ENCODE measurements at places on chromosomes 2 and 18.

GRCh38 chr18:58768293-58768974 lies 96.2 kb upstream of the ZNF532 start:
- peak; percentile 62 for DNase-seq

GRCh38 chr2:162063281-162063680 lies 10.7 kb downstream of the DPP4 start:
- DNase-seq: no peak

DNA sequence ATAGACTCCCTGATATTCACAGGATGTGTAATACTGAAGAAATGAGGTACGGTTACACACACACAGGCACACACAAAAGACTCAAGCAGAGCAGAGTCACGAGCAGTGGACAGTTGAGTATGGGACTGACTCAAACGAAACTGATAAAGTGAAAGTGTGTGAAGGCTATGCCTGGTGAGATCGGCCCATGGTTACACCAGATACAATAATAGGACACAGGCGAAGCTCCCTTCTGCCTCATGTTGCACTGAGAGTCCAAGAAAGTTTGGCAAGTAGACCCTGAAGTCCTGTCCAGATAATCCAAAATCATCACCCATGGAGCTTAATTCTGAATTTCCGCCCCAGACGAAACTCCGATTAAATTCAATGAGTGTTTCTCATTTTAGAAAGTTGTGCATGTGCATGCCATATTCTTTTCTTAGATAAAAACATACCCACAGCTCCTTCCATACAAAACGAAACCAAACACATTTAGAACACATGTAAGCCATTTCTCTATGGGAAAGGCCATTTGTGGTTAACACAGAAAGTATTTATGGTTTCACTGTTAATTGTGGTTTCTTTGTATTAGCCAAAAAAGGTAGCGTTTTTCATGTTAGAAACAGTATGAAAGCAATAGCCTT lies 567.6 kb downstream of the PLCL1 start:
- DNase-seq: no peak

DNA sequence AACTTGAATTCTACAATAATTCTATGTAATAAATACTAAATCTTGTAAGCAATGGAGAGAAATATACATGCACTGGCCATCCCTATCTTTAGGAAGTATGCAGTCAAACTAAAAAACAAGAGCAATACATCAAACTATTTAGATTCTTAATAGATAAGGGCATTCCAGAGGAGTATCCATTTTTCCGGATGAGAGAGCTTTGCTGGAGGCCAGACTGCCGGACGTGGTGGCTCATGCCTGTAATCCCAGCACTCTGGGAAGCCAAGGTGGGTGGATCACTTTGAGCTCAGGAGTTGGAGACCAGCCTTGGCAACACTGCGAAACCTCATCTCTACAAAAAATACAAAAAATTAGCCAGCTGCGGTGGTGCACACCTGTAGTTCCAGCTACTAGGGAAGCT lies 60.8 kb downstream of the KIF5C start:
- no peak for DNase-seq

GRCh38 chr2:120395221-120396012 lies 49.5 kb downstream of the INHBB start:
- DNase-seq: no peak

GRCh38 chr18:64017870-64018269 lies 48.0 kb downstream of the SERPINB8 start:
- DNase-seq: peak; percentile 9

- DNase-seq: no peak
These were observed 2.1 kb upstream of the PCBP1 start for GRCh38 chr2:70084973-70085710.

DNA sequence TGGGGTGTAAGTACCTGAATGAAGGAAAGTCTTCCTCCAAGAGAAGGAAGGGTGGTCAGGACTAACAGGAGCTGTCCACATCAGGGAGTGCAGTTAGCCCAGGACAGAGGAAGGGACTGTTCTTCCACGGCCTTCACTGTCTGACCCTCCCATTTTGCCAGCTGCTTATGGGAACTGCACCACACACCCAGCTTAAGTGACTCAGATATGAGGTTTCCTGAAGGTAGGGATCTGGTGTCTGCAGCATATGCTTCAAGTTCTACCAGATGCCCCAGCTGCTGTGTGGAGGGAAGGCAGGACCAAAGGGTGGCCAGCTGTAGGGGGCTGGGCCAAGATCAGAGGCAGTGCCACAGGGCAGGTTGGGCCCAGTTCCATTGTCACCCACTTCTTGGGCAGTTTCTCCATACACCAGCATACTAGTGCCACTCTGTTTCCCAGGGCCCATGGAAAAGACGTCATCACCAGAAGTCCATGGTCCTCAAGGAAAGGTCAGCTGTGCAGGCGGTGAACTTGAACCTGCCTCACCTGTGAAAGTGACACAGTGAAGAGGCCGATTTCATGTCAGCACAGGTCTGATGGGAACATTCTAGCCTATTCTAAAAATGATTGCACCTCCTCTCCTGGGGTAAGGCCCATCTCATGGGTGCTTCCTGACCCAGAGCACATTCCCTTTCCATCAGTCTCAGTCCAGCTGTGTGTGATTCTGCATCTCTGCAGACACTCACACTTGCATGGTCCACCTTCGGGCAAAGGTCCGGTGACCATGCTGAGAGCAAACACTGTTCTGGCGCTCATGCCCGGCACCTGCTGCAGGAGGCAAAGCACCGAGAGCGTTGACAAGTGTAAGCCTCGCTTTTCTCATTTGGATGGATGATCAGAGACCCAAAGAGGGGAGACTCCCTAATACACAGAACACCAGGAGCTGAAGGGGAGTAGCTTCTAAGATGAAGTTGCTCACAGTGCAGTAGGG lies 68.0 kb downstream of the ACAA2 start:
- DNase-seq: no peak

- DNase-seq: no peak
These were observed 298.7 kb downstream of the GALNT13 start for GRCh38 chr2:154170400-154170799.

- DNase-seq: no peak
These were observed 27.9 kb downstream of the GLS start for GRCh38 chr2:190908532-190908931.

GRCh38 chr2:237486334-237486818 lies 675 bp upstream of the MLPH start:
- DNase-seq: no peak

DNA sequence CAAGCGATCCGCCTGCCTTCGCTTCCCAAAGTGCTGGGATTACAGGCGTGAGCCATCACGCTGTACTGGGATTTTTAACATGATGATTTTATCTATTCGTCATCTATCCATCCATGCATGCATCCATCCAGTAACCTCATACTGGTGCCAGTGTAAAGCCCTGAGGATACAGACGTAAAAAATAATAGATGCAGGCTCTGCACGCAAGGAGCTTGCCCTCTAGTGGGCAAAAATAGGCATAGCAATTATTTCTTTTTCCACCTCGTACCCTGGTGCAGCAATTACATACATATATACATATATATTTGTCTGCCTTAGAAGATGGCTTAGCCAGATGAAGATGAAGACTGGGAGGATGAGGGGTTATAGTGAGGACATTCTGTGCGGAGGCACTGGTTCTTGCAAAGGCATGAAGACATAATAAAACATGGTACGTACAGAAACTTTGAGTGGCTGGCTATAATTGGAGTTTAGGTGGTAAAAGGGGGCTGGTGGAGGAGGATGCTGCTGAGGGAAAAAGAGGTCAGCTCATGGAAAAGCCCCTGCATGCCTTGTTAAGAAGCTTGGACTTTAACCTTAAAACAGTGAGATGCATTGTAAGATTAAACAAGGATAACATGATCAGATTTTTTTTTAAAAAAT lies 19.6 kb upstream of the RPIA start:
- DNase-seq: peak; percentile 20

GRCh38 chr18:1511619-1512311 lies 607.1 kb downstream of the ADCYAP1 start:
- no peak for DNase-seq

DNA sequence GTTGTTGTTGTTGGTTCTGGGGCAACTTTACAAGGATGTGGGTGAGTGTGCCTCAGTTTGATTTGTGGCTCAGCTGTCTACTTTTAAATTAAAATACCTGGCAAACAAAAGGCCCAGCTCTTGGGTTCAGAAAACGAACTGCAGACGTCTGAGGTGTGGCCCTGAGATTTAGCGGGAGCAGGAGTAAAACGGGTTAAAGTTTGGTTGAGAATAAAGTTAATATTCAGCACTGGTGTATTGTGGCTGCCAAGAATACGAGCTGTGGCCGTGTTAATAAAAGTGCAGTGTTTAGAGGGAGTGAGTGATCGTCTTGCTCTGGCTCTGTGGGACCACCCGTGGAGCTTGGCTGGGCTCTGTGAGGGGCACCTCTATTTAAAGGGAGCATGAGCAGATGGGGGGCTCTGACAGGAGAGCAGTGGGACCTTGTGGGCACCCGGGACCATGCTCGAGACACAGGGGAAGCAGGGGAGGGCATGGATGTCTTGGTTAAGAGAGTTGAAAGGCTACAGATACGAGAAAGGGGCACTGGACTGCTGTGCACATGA lies 80.3 kb downstream of the VAPA start:
- DNase-seq: no peak

- DNase-seq: no peak
These were observed 13.0 kb downstream of the AMER3 start for GRCh38 chr2:130768191-130768855.

GRCh38 chr2:8086796-8087479 lies 594.9 kb upstream of the ID2 start:
- DNase-seq: no peak

- DNase-seq: no peak
These were observed 540.7 kb upstream of the NETO1 start for GRCh38 chr18:73408469-73408868.

DNA sequence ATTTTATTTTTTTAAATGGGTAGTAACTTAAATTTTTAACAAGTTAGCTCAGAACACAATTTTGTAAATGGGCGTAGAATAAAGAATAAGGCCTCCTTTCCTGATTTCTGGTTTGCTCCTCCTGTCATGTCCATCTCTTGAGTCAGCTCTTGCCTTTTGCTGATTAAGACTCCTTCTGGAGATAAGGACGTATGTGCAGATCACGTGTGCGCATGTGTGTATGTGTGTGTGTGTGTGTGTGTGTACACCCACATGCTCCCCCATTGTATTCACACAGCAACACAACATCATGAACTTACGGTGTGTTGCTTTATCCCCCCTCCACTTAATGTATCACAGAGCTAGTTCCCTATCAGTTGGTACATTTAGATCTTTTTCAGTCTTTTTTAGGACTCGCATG lies 182.9 kb downstream of the PRKCE start:
- DNase-seq: no peak

DNA sequence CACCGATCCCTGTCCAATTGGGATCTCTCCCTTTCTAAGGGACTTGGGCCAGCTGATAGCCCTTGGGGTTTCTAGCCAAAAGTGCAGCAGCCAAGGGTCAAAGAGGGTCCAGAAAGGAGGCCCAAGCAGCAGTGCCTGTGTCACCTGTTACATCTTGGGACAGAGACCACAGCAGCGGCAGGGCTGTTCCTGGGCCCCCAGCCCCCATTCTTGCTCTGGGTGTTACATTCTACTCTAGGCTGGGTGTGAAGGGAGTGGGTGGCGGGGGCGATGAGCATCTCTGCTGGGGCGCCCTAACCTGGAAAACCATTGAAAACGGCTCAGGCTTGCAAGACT lies 1.2 kb downstream of the PAX3 start:
- no peak for DNase-seq

DNA sequence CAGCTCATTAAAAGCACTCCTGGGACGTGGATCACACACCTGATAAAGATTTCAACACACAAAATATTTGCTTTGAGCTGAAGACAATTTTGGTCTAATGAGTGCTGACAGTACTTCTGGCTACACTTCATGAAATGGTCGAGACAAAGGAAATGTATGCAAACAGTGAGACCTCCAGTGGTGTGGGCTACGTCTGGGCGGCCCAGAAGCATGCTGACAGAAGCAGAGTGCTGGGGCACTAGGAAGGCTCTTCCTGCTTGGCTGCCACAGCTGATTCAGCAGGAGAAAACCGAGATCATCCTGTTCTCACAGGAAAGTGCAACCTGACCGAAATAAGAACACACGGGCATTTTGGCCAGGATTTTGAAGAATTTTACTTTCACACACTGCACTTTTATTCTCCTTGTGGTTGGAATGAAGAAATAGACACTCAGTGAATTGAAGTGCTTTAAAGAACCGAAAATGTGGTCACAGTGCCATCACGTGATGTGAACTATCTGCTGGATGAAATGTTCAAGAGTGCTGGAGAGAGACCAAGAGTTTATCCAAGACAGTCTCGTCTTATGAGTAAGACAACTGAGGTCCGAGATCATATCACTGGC lies 149.5 kb downstream of the CCBE1 start:
- no peak for DNase-seq

DNA sequence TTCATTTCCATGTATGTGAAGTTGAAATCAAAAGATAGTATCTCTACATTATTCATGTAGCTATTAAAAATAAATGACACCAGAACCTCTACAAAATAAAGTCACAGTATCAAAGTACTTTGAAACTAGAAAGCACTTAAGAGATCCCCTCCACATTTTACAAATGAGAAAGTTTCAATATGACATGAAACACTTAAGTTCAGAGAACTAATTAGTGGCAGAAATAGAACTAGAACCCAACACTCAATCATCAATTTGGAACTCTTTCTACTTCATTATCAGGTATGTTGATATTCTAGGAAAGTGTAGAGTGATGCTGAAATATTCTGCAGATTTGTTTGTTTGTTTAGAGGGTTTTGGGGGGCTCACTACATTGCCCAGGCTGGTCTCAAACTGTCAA lies 145.6 kb downstream of the MEMO1 start:
- no peak for DNase-seq

GRCh38 chr2:129723277-129724020 lies 256.0 kb upstream of the RAB6C start:
- DNase-seq: no peak

- DNase-seq: no peak
These were observed 348.3 kb upstream of the SOX11 start for GRCh38 chr2:5343785-5344335.

DNA sequence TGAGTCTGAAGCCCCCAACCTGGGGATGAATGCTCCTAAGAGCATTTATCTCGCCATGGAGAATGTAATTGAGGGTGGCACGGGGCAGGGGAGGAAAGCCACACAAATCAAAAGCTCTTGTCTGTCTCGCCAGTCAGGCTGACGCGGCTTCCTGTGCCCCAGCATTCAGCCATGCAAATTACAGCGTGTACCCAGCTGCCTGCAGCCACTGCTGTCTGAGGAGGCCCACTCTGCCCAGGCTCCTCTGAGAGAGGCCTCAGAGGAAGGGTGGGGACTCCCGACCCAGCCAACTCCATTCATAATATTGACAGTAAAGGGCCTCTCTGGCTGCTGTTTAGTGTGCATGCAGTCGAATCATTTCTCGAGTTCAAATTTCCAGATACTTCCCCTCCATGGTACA lies 22.0 kb downstream of the SMAD7 start:
- DNase-seq: peak; percentile 83

DNA sequence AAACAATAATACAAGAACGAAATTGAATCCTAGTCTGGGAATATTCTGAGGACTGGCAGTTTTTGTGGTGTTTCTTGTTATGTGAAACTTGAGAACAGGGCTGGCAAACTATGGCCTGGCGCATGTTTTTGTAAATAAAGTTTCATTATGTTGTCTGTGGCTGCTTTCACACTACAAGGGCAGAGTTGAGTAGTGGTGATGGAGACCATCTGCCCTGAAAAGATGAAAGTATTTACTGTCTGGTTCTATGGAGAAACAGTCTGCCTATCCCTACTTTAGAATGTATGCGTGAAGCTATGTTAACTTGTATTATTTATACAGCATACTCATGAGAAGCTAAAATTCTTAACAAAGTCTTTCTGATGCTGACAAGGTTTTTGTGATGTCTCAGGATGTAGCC lies 351.9 kb downstream of the LRRTM1 start:
- no peak for DNase-seq
